ENCODE measurements at places on chromosomes 16 and 17. TPM values are rescaled to one million over a fixed set of nuclear protein-coding genes. Genes with fewer than 3 reads are reported as not detected.

Gene MYL4
- total RNA-seq = not detected

Gene CCL7
- total RNA-seq = 0.61 TPM

Gene HS3ST3A1
- 0.26 TPM for total RNA-seq

Gene SSTR5
- 0.36 TPM for total RNA-seq

Gene NETO2
- total RNA-seq = 104 TPM

Gene TMEM114
- total RNA-seq = not detected

Gene GCGR
- 0.43 TPM for total RNA-seq

Gene PLA2G15
- total RNA-seq = 15.0 TPM

Gene CACNG3
- not detected for total RNA-seq

Gene MAP3K14
- 87.5 TPM for total RNA-seq

Gene HOXB9
- 9.1 TPM for total RNA-seq

Gene TPSB2
- not detected for total RNA-seq

Gene KCTD19
- total RNA-seq = 0.46 TPM

All from A549 treated with CpdA at 1 μM for 4 hours (cell line).